ENCODE measurements at places on chromosomes 13 and 19. TPM values are rescaled to one million over a fixed set of nuclear protein-coding genes. Genes with fewer than 3 reads are reported as not detected.

GRCh38 chr19:19324059-19324770, 3.6 kb downstream of the MAU2 start:
- no peak overlapping the region for H3K27ac ChIP-seq
- H3K4me1 ChIP-seq, result peaks cover 23% of the 10 kb centered on the region
- H3K36me3 ChIP-seq, result peaks cover 61% of the 10 kb centered on the region
- H3K4me3 ChIP-seq, result no peak overlapping the region
- no peaks in the 10 kb centered on the region for H3K27me3 ChIP-seq
- DNase-seq, result no peak

DNAJC15 gene
- total RNA-seq, result 15.1 TPM

- peak; percentile 95 for DNase-seq
- no peaks in the 10 kb centered on the region for H3K27me3 ChIP-seq
- H3K4me1 ChIP-seq, result peaks cover 61% of the 10 kb centered on the region
- peak within 1 kb of the TSS; percentile 87 for H3K4me3 ChIP-seq
- H3K36me3 ChIP-seq, result no peaks in the 10 kb centered on the region
- peak within 1 kb of the TSS; percentile 99 for H3K27ac ChIP-seq
Measured at GRCh38 chr19:34999498-35000337, at the start of gene GRAMD1A. GRAMD1A (plus strand) TSS chr19:35000323; CDS start chr19:35000479, 156 bp downstream.

DNA sequence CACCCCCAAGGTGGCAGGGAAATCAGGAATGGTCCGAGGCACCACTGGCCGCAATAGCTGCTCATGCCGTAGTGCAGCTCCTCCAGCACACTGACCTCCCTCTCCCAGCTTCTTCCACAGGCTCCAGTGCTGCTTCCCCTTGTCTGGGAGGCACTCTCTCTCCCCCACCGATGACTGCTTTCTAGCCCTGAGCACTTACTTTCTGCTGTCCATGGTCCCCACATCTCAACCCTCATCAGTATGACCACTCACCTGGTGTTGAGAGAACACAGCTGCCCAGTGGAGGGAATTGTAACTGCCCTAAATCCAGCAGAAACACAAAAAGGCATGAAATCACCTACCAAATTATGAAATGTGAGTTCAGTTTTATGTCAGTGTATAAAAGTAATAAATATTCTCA, 28.9 kb upstream of the TPP2 start:
- no peak overlapping the region for H3K27ac ChIP-seq
- no peaks in the 10 kb centered on the region for H3K4me1 ChIP-seq
- no peaks in the 10 kb centered on the region for H3K27me3 ChIP-seq
- H3K4me3 ChIP-seq, result no peak overlapping the region
- DNase-seq, result no peak

- H3K27me3 ChIP-seq, result peaks cover 83% of the 10 kb centered on the region
- peak overlapping the region; percentile 2 for H3K4me3 ChIP-seq
- H3K36me3 ChIP-seq, result no peaks in the 10 kb centered on the region
- no peaks in the 10 kb centered on the region for H3K4me1 ChIP-seq
Measured at GRCh38 chr13:112066624-112067004, 335 bp upstream of the SOX1 start.

GZMM gene
- total RNA-seq, result 2.9 TPM

GRCh38 chr19:30886222-30886621, 463.0 kb downstream of the TSHZ3 start:
- H3K27ac ChIP-seq, result no peak overlapping the region
- H3K4me1 ChIP-seq, result no peaks in the 10 kb centered on the region
- H3K4me3 ChIP-seq, result no peak overlapping the region
- DNase-seq, result no peak

GRCh38 chr13:27920677-27921420, 1.0 kb downstream of the PDX1 start:
- H3K4me1 ChIP-seq, result peaks cover 35% of the 10 kb centered on the region
- no peak overlapping the region for H3K27ac ChIP-seq
- H3K36me3 ChIP-seq, result no peaks in the 10 kb centered on the region
- DNase-seq, result no peak
- peak overlapping the region; percentile 39 for H3K4me3 ChIP-seq

DNA sequence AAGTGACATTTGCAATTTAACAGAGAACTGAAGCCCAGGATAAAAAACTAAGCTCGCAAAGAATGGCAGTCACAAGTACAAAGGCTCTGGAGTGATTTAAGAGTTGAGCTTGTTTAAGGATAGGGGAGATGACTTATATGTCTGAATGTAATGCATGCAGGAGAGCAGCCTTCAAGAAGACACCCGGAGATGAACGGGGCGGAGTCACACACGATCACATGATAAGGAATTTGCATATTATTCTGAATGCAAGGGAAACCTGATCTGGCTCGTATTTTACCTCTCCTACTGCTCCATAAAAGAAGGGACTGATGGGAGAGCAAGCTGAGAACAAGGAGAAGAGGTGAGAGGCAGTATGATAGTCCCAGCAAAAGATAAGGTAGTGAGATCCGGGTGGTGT, 12.9 kb downstream of the TBC1D4 start:
- peaks cover 4% of the 10 kb centered on the region for H3K4me1 ChIP-seq
- H3K27ac ChIP-seq, result no peak overlapping the region
- DNase-seq, result no peak
- H3K27me3 ChIP-seq, result no peaks in the 10 kb centered on the region
- no peaks in the 10 kb centered on the region for H3K36me3 ChIP-seq

HCN2 gene
- total RNA-seq, result 0.52 TPM
